ENCODE measurements at places on chromosomes 5 and 9.

GRCh38 chr5:40779561-40779960, 18.6 kb downstream of the PRKAA1 start:
- no peak for DNase-seq

DNA sequence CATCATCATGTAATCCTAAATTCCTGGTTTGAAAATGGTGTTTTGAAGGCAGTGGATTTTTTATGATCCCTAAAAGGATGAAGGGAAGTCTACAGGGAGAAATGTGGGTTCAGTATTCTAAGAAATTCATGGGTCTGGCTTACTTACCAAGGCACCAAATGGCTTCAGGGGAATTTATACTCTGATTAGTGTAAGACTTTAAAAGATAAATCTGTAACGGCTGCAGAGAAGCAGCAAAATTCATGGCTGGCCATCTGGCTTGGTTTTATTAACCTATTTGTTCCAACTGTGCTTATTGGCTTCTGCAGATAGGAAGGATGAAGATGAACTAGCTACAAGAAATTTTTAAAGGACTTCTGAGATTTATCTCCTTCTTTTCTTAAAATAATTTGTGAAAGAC, 222.8 kb downstream of the TENT4A start:
- no peak for DNase-seq

DNA sequence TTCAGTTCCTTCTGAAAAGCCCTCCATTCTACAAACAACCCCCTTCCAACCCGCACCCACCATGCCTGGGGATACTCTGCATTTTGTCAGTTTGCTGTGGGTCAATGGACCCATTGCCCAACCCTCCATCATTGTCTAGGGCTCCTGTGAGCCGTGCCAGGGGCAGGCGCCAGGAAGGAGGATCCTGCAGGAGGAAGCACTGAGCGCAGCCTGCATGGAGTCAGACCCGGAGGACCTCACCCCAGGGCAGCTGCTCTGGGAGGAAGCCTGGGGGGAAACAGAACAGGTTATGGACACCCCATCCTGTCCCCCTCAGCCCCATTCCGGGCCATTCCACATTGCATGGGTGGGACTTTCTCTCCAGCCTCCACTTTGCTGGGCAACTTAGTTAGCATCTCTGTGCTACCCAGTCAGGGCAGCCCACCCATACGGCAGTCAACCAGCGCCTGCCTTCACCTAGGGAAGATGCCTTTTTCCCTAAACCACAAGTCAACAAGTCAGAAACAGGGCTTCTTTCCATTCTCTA, 48.6 kb upstream of the VDAC1 start:
- no peak for DNase-seq

- DNase-seq: no peak
Observed at GRCh38 chr9:18433620-18434019, 40.3 kb upstream of the ADAMTSL1 start.

GRCh38 chr5:35129921-35130485, 82.3 kb upstream of the AGXT2 start:
- peak; percentile 17 for DNase-seq

GRCh38 chr5:149831492-149831891, 101.4 kb downstream of the PPARGC1B start:
- DNase-seq: no peak

DNA sequence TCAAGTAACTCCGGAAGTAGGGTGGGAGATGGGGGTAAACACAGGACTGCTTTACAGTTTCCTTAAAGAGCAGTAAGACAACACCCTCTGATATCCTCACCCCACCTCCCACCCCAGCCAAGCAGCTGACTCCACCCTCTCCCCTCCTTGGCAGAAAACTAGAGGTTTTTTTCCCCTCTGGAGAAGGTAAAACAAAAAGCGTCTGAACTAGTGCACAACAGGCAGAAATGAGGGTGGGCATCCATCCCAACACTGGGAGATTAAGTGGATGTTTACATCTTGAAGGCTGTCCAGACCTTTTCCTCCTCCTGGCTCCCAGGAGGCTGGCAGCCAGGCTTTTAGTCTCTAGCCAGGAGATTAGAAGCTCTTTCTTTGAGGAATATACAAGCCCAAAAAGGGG, 13.9 kb upstream of the CTNNAL1 start:
- DNase-seq: no peak

DNA sequence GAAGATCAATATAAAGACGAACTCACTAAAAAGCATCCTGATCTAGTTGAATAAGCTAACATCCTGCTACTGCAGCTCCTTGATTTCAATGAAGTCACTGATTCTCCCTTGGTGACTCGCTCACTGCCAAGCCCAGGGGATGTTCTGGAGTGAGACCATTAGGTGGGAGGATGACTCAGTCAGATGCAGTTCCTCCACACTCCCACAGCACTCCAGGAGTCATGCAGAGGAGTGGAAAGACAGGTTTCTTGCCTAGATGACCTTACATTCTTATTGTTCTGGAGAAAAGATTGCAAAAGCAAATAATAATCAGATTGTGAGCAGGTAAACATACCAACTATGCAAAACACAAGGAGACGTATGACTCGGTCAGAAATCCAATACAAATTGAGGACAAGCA, 15.3 kb downstream of the GCNT4 start:
- no peak for DNase-seq

DNA sequence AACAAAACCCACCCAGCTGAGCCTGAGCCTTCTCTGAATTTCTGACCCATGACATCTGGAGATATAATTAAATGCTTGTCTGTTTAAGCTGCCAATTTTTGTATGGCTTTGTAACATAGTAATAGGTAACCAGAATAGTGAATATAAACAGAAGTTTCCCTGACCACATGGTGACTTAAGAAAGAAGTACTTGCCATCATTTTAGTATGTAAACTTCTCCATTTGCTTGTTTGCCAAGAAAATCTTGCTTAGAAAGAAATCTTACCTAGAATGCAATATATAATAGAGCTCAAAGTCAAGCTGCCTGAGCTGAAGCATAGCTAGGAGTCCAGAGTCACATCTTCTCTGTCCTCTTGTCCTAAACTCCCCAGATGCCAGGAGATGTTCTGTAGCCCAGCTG, 117.0 kb downstream of the PCSK1 start:
- no peak for DNase-seq

- no peak for DNase-seq
Observed at GRCh38 chr9:93830606-93831005, 124.5 kb downstream of the BARX1 start.

DNA sequence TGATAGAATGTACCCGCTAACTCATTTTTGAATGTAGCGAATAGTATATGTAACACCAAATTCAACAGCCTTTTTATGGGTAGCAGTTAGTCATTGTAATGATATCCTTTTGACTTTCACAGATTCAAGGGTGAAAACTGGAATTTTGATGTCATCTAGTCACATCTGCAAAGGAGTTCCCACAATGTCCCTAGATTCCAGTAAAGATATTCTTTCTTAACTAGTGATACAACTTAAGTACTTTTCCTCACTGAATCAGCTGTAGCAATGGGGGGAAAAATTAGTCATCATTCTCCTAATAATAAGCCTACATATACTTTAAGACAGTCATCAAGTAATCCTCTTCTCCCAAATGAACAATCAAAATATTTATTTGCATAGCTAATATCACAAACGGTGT, 11.5 kb upstream of the SSBP2 start:
- no peak for DNase-seq
